ENCODE measurements at places on chromosomes 1 and 21. TPM values are rescaled to one million over a fixed set of nuclear protein-coding genes. Genes with fewer than 3 reads are reported as not detected.

DNA sequence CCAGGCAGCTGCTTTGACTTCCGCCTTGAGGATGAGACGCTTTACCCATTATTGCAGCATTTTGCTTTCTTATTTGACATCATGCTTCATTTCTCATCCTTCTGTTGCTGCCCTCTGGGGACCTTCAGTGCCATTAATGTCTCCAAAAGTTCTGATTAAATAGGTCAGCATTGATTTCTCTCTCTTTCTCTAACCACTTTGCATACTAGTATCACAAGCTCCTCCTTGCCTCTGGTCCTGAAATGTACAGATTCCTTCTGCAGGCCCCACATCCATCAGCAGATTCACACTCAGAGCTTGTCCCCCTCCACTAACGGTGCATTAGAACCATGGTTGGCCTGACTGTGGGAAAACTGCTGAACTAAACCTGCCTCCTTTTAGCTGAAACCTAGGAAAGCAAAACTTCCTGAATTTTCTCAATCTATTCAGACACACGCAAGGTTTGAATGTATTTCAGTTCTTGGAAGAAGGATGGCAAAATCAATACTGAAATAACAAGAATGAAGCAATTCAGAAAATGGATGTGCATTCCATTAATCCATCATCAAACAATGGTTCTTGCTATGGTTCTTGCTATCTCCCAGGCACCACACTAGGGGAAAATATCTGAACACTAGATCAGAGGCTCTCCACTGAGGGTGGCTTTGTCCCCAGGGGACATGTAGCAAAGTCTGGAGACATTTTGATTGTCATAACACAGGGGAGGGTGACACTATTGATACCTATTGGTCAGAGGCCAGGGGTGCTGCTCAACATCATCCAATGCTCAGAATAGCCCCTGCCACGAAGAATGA lies 154.5 kb downstream of the PCP4 start:
- H3K4me1 ChIP-seq: no peaks in the 10 kb centered on the region
- no peak overlapping the region for H3K4me3 ChIP-seq
- H3K36me3 ChIP-seq: no peaks in the 10 kb centered on the region
- peaks cover 7% of the 10 kb centered on the region for H3K27me3 ChIP-seq
- no peak overlapping the region for H3K27ac ChIP-seq

KCNJ10 gene
- total RNA-seq: not detected

CHAF1B gene
- total RNA-seq: 35.6 TPM

GRCh38 chr1:172723251-172723650 lies 64.3 kb downstream of the FASLG start:
- peaks cover 2% of the 10 kb centered on the region for H3K36me3 ChIP-seq
- H3K4me1 ChIP-seq: peaks cover 29% of the 10 kb centered on the region
- no peak overlapping the region for H3K27ac ChIP-seq
- no peak overlapping the region for H3K4me3 ChIP-seq
- peaks cover 7% of the 10 kb centered on the region for H3K27me3 ChIP-seq

OR2AK2 gene
- total RNA-seq: not detected

GRCh38 chr1:180218806-180219765 lies 11.0 kb upstream of the LHX4 start:
- no peak for DNase-seq
- no peak overlapping the region for H3K27ac ChIP-seq
- H3K4me3 ChIP-seq: no peak overlapping the region
- peaks cover 13% of the 10 kb centered on the region for H3K27me3 ChIP-seq
- H3K36me3 ChIP-seq: no peaks in the 10 kb centered on the region

DNA sequence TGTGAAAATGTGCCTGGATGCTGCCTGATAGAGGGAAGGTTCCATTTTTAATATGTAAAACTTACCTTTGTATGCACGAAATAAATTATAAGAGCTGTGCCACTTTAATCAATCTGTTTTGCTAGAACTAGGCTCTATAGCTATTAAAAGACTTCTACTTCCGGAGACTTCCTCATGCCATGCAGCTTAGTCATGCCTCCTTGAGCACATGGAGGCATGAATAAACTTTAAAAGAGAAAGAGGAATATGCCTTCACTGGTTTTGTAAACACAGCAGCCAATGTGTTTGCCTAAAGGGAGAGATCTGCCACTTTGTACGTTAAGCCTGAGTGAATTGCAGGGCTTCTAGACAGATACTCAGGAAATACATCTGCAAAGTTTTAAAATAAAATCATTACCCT lies 604.6 kb downstream of the LRRIQ3 start:
- H3K27ac ChIP-seq: no peak overlapping the region
- no peaks in the 10 kb centered on the region for H3K27me3 ChIP-seq
- H3K4me3 ChIP-seq: no peak overlapping the region
- no peaks in the 10 kb centered on the region for H3K36me3 ChIP-seq
- H3K4me1 ChIP-seq: no peaks in the 10 kb centered on the region

PKP1 gene
- 0.06 TPM for total RNA-seq

- H3K36me3 ChIP-seq: no peaks in the 10 kb centered on the region
- no peak for DNase-seq
- no peaks in the 10 kb centered on the region for H3K4me1 ChIP-seq
- H3K4me3 ChIP-seq: no peak overlapping the region
- peaks cover 15% of the 10 kb centered on the region for H3K27me3 ChIP-seq
Measured at GRCh38 chr1:25054526-25055323, 124.6 kb upstream of the RUNX3 start.

DNA sequence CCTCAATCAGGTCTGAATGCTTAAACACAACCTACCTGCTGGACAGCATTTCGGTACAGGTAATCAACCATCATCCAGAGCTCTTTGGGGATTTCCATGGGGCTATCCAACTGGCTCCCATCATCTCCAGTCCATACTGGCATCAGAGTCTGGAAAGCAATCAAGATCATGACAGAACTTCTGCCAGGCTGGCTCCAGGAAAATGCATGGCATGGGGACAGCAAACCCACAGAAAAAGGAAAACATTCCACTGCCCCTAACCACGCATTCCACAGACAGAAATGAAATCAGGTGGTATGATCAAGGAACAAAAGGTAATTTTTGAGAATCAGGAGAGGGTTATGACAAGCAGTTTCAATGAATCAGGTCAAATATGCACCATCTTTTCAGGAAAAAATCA lies 9.1 kb upstream of the MTF1 start:
- H3K4me1 ChIP-seq: peaks cover 9% of the 10 kb centered on the region
- H3K27me3 ChIP-seq: no peaks in the 10 kb centered on the region
- no peak overlapping the region for H3K27ac ChIP-seq

CA14 gene
- total RNA-seq: not detected

DNA sequence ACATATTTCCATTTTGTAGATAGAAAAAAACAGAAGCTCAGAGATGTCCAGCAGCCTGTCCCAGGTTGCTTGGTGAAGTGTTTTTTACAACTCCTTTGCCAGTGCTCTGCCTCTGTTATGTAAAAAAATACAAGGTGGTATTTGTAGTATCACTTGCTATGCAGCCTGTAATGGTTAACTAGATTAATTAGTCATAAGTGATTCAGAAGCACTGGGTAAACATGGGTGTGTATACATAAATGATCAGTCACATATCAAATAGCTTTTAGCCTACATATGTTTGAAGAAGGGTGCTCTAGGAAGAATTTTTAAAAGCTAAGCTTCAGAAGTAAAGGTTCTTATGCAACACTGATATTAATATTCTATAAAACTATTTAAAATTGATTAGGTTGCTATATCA lies 70.0 kb upstream of the MAGI3 start:
- H3K27me3 ChIP-seq: peaks cover 5% of the 10 kb centered on the region
- no peak overlapping the region for H3K27ac ChIP-seq
- H3K4me1 ChIP-seq: no peaks in the 10 kb centered on the region
- H3K36me3 ChIP-seq: no peaks in the 10 kb centered on the region
- DNase-seq: no peak

GRCh38 chr21:42591170-42591869 lies 62.1 kb upstream of the PDE9A start:
- no peak for DNase-seq
- H3K27ac ChIP-seq: peak overlapping the region; percentile 37
- no peaks in the 10 kb centered on the region for H3K36me3 ChIP-seq
- H3K4me3 ChIP-seq: no peak overlapping the region
- no peaks in the 10 kb centered on the region for H3K27me3 ChIP-seq

- H3K27me3 ChIP-seq: no peaks in the 10 kb centered on the region
- H3K27ac ChIP-seq: peak overlapping the region; percentile 70
- H3K4me3 ChIP-seq: peak overlapping the region; percentile 47
- peaks cover 44% of the 10 kb centered on the region for H3K4me1 ChIP-seq
- DNase-seq: no peak
Measured at GRCh38 chr21:25428537-25428936, 178.7 kb downstream of the MRPL39 start.

CD247 gene
- total RNA-seq: 166 TPM

DNA sequence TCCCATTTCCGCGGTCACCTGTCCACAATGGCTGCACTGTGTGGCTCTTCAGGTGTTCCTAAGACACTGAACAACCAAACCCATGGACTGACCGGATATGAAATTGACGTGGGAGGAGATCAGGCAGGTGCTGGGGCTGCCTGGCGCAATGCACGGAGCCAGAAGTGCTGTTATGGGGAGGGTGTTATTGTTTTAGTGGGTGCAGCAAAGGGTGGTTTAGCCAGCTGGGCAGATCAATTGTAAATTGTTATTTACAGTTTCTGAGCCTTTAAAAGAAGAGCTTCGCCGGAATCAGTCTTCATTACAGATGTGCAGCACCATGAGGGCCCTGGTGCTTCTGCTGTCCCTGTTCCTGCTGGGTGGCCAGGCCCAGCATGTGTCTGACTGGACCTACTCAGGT lies at the start of gene CA6:
Gene CA6, plus strand, starts transcription at position 301 of the 400 bp plus-strand sequence. Its CDS starts 19 bp downstream, at position 320.
- peaks cover 83% of the 10 kb centered on the region for H3K4me1 ChIP-seq
- H3K27me3 ChIP-seq: no peaks in the 10 kb centered on the region
- peak within 1 kb of the TSS; percentile 98 for H3K27ac ChIP-seq
- H3K4me3 ChIP-seq: peak within 1 kb of the TSS; percentile 71

DNA sequence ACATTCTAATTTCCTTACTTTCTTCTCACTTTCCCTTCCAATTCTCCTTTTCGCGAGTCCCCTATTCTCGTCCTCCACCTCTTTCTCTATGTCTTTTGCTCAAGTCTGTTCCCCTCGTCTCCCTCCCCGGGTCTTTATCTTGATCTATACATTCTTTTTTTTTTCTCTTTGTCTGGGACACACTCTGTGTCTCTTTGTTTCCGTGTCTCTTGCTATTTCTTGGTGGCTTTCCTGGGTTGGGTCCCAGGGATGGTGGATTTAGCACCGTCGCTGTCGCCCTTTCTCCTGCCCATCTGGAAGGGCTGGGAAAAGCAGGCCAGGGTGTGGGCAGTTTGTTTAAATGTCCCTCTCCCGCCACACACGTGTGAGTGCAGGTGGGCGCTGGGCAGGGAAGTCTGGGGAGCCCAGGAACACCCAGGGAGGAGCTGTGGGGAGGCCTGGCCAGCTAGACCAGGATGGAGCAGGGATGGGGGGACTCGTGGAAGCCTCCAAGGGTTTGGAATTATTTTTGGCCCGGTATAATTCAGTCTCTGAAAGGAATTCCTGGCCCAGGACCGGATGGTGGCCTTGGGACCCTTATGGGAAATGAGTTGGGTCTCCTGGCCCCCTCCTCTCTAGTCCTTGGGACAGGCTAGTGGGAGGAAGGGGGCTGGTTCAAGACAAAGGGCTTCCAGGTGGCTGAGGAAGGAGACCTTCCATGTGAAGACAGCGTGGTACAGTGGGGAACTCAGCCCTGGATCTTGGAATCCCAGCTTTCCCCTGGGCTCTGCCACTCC lies 9.5 kb upstream of the ID3 start:
- no peaks in the 10 kb centered on the region for H3K36me3 ChIP-seq
- no peak for DNase-seq
- peaks cover 17% of the 10 kb centered on the region for H3K4me1 ChIP-seq
- H3K27me3 ChIP-seq: peaks cover 13% of the 10 kb centered on the region
- peak overlapping the region; percentile 81 for H3K27ac ChIP-seq

GRCh38 chr1:67953301-67953700 lies 97.1 kb downstream of the DIRAS3 start:
- no peak overlapping the region for H3K4me3 ChIP-seq
- no peaks in the 10 kb centered on the region for H3K4me1 ChIP-seq
- H3K27ac ChIP-seq: no peak overlapping the region
- H3K36me3 ChIP-seq: no peaks in the 10 kb centered on the region
- no peak for DNase-seq

BEST4 gene
- total RNA-seq: 1.5 TPM

POLR3GL gene
- 21.1 TPM for total RNA-seq

FCGR3A gene
- total RNA-seq: not detected

DNA sequence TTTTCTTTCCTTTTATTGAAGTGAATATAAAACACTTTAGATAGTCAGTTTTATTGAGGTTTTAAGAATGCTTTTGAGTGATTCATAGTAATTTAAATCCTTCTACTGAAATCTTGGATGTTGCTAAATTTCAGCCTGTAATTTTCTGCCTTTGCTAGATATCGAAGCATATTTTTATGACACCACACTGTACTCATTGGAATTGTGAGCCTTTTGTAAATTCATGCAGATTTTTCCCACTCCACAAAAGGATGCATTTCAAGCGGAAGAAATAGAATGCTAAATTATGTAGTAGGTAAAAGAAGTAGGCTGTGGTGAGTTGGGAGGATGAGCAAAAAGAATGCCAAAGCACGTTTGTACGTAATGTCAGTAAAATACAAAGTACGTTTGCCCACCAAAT lies 13.8 kb downstream of the SNX7 start:
- no peaks in the 10 kb centered on the region for H3K36me3 ChIP-seq
- no peaks in the 10 kb centered on the region for H3K4me1 ChIP-seq
- DNase-seq: no peak
- H3K4me3 ChIP-seq: no peak overlapping the region
- H3K27ac ChIP-seq: no peak overlapping the region

DNA sequence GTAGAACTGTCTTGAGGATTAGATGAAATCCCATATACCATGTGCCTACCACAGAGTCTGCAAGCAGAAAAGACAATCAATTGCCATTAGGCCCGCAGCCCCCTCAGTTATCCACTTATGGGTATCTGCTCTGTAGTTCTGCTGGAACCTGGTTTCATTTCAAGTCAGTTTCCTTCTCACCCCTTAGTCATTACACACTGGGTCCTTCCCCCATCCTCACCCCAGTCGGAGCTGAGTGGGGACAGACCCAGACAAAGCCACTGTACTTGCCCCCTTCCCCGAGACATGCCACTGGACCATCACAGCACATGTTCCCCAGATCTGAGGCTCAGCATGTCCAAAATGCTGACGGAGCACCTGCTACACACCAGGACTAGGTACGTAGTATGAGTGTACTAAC lies 21.2 kb downstream of the PGLYRP3 start:
- H3K4me1 ChIP-seq: peaks cover 11% of the 10 kb centered on the region
- no peaks in the 10 kb centered on the region for H3K36me3 ChIP-seq
- H3K4me3 ChIP-seq: no peak overlapping the region
- no peak overlapping the region for H3K27ac ChIP-seq
- no peak for DNase-seq

DNA sequence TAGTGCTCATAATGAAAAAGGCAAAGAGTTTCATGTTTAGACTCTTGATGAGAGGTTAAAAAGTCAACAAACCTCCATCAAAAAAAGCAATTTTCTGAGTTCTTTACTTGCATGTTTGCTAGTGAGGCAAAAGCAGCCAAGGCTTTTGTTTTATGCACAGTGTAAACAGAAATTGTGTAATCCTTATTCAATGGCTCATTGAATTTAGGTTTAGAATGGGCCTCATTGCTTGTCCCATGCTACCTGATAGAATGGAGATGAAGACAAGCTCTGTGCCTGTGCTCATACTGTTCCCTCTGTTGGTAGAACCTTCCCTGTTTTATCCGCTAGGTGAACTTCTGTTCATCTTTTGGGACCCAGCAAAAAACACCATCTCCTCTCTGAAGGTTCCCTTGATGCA lies 10.0 kb upstream of the LRRC8D start:
- H3K27ac ChIP-seq: no peak overlapping the region
- H3K27me3 ChIP-seq: peaks cover 4% of the 10 kb centered on the region
- H3K36me3 ChIP-seq: no peaks in the 10 kb centered on the region
- DNase-seq: no peak
- no peak overlapping the region for H3K4me3 ChIP-seq

HSPA13 gene
- total RNA-seq: 39.1 TPM

- no peak for DNase-seq
- H3K36me3 ChIP-seq: no peaks in the 10 kb centered on the region
- H3K27me3 ChIP-seq: peaks cover 11% of the 10 kb centered on the region
- H3K4me3 ChIP-seq: no peak overlapping the region
- no peak overlapping the region for H3K27ac ChIP-seq
Measured at GRCh38 chr1:225280563-225280962, 147.3 kb downstream of the LBR start.

INTS11 gene
- 111 TPM for total RNA-seq
